ENCODE measurements at places on chromosomes 1 and 21.

GRCh38 chr1:202164271-202165037 lies 4.1 kb upstream of the PTPN7 start:
- DNase-seq = peak; percentile 64

DNA sequence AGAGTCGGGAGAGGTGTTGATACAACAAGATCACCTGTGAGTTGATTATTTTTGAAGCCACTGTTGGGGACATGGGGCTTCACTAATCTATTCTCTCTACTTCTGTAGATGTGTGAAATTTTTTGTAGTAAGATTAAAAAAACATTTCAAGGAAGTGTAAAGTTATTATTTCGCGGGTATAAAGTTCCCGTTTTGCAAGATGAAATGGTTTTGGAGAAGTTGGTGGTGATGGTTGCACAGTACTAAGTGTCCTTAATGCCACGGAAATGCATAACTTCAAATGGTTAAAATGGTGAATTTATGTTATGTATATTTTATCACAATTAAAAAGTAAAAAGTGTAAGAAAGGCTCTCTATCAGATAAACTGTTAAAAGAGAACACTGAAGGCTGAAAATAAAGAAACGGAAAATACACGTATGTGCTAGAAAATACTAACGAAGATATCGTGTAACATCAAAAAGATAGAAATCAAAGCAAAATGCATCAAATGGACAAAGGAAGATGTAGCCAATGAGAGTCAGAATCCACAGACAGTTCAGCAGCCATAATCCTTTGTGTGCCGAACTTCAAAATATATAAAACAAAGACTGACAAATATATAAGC lies 2.9 kb upstream of the ITGB2 start:
- DNase-seq = no peak

DNA sequence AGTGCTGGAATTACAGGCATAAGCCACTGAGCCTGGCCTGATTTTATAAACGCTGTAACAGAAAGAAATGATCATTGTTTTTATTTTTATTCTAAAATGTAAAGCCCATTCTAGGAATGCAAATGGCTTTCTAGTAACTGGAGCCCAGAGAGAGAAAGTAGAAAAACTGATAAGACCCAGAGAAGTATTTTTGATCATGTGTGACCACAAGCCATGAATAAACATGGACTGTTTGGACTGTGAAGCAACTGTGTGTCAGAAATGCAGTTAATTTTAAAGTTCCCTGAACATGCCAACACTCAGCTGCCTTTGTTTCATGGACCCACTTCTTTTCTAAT lies 39.7 kb downstream of the EIF2B3 start:
- DNase-seq = no peak

GRCh38 chr1:228318823-228319241 lies 87.8 kb downstream of the TRIM11 start:
- DNase-seq = no peak

DNA sequence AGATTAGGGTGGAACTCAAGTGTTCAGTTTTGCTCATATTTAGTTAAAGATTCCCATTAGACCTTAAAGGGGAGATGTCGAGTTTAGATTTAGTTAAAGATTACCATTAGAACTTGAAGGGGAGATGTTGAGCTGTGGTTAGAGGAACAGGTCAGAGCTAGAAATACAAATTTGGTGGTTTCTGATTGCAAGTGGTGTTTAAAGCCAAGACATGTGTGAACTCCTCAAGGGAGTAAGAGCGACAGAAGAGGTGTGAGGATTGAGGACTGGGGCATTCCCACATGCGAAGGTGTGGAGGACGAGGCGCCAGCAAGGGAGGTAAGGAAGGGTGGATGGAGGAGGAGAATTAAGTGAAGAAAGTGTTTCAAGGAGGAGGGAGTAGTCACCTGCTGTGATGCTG lies 168.6 kb downstream of the IER5 start:
- DNase-seq = no peak

- DNase-seq = no peak
Measured at GRCh38 chr1:8867878-8868567, 10.5 kb downstream of the ENO1 start.

- no peak for DNase-seq
Measured at GRCh38 chr21:28431527-28432200, 561.0 kb downstream of the LTN1 start.

DNA sequence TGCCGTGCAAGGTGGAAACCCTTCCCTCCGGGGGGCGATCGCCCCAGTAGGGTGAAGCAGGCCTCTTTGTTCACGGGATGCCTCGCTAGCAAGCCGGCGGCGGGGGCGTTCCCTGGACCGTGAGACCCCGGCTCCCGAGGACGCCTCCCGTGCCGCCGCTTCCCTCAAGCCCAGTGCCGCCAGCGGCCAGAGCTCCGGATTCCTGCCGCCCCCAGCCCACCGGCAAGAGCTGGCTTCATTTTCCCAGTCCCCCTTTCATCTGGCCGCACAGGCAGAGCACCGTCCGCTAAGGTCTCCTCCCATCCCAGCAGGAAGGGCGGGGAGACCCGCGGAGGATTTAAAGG lies 16.3 kb downstream of the IER5 start:
- DNase-seq = no peak

- no peak for DNase-seq
Measured at GRCh38 chr1:61865646-61866220, 123.5 kb downstream of the PATJ start.

DNA sequence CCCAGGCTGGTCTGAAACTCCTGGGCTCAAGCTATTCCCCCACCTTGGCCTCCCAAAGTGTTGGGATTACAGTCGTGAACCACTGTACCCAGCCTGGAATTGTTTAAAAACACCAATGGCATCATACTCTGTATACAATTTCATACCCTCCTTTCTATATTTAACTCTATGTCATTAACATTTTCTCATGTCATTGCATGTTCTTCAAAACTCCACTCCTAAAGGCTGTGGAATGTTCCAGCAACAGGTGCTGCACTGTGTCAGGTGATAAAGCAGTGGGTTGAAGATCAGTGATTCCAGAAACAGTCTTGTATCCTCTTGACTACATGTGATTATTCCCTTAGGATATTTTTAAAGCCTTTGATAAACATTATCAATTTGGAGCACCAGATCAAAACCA lies 36.7 kb upstream of the GRHL3 start:
- DNase-seq = no peak

GRCh38 chr21:46154155-46154954 lies 1.0 kb downstream of the FTCD start:
- no peak for DNase-seq

GRCh38 chr21:15020797-15021196 lies 44.0 kb downstream of the NRIP1 start:
- DNase-seq = no peak

DNA sequence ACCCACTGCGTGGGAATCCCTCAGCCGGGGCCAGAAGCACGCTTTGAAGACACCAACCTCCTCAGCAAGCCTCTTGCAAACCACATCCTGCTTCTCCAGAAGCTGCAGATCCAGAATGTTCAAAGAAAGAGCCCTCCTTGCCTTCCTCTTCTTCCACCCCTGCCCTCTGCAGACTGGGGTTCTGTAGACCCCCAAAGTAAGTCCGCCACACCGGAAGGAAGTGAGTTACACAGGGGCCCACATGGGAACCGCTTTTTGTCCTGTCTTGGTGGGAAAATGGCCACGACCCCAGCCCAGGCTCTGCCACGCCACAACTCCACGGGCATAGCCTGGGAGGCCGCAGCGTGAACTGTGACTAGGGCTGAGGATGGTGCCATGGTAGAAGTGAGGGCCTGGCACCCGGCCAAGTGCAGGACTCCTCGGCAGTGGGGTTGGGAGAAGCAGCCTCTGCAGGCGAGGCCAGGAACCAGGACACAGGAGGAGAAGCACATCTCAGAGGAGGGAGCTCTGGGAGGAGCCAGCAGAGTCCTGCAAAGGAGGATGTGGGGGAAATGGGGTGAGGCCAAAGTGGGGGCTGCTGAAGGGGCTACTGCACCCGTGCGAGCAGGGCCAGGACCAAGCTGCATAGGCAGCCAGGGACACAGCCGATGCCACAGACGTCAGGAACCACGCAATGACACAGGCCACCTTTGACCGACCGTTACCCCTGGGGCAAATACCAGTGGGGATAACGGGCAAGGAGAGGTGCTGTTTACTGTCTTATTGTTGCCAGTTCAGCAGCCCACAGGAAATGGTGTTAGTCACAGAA lies 30.9 kb downstream of the PDE9A start:
- no peak for DNase-seq

- no peak for DNase-seq
Measured at GRCh38 chr1:8211883-8212579, 105.9 kb upstream of the SLC45A1 start.

Measured in GM06990 (cell line).